OCI-LY7 (cell line): ENCODE measurements at places on chromosomes 4 and X. TPM values are rescaled to one million over a fixed set of nuclear protein-coding genes. Genes with fewer than 3 reads are reported as not detected.

DNA sequence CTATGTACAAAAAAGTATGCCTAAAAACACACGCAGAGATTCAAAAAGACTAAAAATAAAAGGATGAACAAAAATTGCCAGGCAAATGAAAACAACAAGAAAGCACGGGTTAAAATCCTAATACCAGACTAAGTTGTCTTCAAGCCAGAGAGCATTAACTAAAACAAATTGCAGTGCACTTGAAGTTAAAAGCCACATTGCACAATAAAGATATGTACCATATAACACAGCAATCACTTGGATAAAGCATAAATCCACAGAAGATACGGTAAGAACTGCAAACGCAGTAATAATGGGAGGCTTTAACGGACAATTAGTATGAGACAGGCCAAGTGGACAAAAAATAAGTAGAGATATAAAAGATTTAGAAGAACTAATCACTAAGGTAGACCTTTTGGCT is 14.9 kb downstream of the CCDC158 start:
- no peak for DNase-seq

DNA sequence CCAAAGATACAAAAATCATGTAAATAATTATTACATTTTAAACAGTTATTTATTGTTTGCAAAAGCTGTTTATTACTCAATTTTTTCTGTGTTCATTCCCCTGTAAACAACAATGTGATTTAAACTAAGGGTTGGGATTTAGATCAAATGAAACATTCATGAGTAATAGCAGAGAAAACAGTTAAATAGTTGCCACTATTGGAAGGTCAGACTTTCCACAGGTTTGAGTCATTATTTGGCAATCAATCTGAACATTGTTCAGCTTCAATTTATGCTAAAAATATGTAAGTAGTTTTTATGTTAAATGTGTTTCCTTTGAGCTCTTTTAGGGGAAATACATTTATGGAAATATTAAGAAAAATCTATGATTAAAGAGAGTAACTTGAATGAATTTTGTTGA is 144.9 kb downstream of the STIM2 start:
- no peak for DNase-seq

- DNase-seq: no peak
These were observed 526.3 kb downstream of the SPRY1 start for GRCh38 chr4:123922847-123923246.

DNA sequence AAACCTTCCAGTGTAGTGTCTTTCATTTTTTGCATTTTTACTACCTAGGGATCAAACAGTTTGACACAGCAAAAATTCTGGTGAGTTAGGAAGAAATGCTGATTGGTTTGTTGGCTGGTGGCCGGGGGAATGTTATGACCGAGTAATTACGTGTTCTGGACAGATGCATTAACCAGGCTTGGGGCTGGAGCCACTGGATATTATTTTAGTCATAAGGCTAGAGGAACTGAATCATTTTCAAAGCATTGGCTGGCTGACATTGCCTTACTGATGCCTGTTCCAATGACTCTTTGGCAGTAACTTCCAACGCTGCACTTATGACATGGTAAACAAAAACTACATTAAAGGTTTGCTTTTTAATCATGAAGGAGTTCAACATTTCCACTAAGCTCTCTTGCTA is 84.6 kb downstream of the FBXO8 start:
- DNase-seq: no peak

DNA sequence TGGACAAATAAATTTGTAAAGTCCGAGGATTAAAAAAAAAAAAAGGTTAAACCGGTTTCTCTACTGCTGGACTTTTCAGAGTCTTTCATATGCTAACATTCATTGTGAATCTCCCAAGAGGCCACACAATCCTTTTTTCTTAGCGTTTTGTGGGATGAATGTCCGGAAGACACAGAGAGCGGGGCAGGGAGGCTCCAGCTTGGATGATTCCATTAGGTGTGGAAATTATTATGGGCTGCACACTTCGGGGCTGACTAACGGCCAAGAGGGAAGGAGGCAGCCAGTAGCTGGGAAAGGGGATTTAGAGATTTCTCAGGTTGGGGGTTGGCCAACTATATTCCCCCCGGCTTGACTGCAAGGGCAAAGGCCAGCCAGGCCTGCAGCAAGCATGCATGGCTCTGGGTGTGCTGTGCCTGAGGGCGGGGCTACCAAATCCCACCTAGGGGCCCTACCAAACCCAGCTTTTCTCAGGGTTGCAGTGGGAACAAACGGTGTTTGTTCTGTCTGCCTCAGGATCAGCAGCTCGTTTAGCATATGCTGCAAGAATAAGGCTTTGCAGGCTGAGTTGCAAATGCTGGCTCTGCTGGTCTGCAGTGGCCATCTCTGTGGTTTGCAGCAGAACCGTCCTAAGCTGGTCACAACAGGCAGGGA is 28.6 kb downstream of the NYX start:
- no peak for DNase-seq

GRCh38 chrX:153697924-153698865 is 10.5 kb downstream of the SLC6A8 start:
- no peak for DNase-seq

DNA sequence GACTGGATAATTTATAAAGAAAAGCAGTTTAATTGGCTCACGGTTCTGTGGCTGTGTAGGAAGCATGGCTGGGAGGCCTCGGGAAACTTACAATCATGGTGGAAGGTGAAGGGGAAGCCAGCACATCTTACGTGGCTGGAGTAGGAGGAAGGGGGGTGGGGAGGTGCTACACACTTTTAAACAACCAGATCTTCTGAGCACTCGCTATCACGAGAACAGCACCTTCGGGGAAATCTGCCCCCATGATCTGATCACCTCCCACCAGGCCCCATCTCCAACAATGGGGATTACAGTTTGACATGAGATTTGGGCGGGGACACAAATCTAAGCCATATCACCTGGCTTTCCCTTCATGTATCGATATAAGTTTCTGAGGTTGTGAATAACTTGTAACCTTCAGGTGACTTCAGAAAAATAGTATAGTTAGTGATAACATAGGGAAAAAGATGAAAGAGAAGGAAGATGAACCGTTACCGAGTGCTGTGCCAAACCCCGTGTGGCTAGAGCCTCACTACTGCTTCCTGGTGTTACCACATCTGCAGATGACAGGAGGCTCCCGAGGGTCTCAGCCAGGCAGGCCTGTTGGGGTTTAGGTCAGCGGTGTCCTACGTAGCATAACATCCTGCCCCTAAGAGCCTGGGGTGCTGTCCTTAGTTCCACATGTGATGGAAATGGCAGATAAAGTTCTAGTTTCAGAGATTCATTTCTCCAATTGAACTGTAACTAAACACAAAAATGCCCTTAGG is 103.5 kb downstream of the TNIP2 start:
- DNase-seq: no peak

- DNase-seq: no peak
These were observed 21.0 kb upstream of the CLCN4 start for GRCh38 chrX:10135561-10136399.

The FGFR3 gene
- total RNA-seq: not detected in 2 replicates

The PASD1 gene
- total RNA-seq: not detected in 2 replicates

The ATP1B4 gene
- total RNA-seq: not detected in 2 replicates
